ENCODE measurements at places on chromosomes 7 and 10.

DNA sequence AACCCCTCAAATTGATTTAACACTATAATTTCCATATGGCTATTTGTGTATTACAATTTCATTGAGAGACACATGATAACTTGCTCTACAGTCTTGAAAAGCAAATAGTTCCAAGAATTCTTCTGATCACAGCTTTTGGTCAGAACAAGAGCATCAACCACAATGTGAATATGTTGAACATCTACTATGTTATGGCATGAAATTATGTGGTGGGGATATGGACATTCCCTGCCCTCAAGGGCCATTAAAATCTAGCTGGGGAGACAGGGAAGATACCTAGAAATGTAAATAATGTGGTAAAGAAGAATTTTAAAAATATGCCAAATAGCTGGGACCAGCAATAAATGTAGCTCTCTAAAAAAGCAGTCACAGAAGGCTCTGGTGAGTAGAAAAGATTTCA, 262.2 kb downstream of the FZD1 start:
- no peak for DNase-seq

- DNase-seq, result no peak
Measured at GRCh38 chr7:170551-171363, 21.6 kb upstream of the FAM20C start.

- no peak for DNase-seq
Measured at GRCh38 chr7:136667584-136667983, 200.9 kb upstream of the CHRM2 start.

DNA sequence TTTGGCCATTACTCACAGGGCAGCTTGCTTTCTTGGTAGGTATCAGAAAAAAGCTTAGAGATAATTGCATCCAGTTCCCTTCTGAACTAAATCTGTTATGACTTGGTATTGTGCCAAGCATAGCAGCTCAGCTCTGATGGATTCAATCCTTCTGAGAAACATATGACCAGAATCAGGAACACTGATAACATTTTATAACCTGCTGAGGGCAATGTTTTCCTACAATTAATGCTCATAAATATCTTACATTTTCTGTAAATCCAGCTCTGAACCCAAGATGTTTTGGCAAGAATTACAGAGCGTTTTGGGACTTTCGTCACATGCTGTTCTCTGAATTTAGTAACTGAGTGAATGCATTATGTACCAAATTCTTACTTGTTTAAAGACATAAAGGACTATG, 167.8 kb downstream of the KIF20B start:
- no peak for DNase-seq

GRCh38 chr7:151088856-151089699, 2.8 kb downstream of the AGAP3 start:
- no peak for DNase-seq

DNA sequence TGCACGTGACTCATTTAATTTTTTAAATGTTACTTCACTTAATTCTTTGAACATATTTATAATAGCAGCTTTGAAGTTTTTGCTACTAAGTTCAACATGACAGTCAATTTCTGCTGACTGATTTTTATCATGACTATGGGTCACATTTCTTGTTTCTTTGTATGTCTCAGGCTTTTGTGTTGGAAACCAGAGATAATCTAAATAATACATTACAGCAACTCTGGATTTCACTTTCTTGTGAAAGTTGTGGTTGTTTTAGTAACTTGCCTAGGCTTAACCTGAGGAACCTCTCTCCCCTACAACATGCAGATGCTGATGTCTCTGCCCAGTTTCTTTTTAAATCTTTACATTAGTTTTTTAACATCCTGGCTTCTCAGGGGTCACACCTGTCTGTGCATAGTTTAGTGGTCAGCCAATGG, 180.8 kb downstream of the CCDC71L start:
- peak; percentile 71 for DNase-seq

- DNase-seq, result no peak
Measured at GRCh38 chr7:74277636-74278035, 11.6 kb upstream of the CLIP2 start.

GRCh38 chr10:73854310-73854709, 20.0 kb downstream of the CAMK2G start:
- no peak for DNase-seq

DNA sequence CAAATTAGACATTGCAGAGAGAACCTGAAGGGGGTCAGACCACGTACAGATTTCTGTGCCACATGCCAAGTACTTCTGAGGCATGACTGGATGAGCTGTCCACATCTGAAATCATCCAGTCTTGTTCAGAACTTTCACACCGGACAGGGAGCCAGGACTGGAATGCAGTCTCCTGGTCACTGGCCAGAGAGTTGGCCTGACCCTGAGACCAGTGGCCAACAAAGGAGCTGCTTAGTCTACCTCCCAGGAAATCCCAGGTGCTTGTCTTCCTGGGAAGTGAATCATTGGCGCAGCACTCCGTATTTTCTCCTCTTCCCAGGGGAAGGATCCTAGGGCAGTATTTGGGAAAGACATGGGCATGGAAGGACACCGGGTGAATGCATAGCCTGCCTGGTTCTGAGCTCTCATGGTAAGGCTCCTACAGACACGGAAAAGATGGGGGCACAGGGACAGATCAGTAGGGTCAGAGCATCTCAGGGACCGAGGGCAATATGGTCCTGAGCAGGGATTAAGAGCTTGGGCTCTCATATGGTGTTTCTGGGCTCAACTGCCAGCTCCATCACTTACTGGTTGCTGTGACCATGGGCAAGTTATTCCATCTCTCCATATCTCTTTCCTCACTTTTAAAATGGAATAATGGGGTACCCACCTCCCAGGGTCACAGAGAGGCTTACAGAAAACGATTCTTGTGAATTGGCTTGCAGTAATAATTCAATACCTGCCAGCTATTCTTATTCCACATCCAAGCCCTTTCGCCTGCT, 1.3 kb upstream of the SCD start:
- no peak for DNase-seq

DNA sequence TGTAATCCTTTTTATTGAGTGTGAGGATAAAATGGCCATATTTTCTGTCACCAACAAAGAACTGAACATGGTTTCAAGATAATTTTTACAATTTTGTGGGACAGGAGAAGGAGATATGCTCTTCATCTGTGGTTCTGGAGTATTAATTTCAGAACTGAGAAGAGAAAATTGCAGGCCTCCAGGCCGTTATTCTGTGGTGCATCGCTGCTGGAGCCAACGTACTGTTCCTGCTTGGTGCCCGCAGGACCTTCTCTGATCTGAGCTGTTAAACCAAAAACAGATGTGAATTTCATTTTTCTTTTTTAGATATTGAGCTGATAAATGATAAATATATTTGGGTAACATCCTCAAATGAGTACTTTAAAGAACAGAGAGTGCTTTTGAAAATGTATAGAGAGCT, 63.9 kb downstream of the IKZF1 start:
- DNase-seq, result peak; percentile 86

- no peak for DNase-seq
Measured at GRCh38 chr10:99941942-99942820, 67.6 kb downstream of the DNMBP start.

Data from activated CD4-positive, alpha-beta T cell treated with anti-CD3 and anti-CD28 coated beads, Interleukin-2, amount 50 U/mL, for 16 hours (primary cell).